ENCODE measurements at places on chromosomes 6 and 20.
A peak's percentile ranks its signal among the peaks of the same experiment; 100 is the strongest.

GRCh38 chr6:9420316-9421015 is 985.1 kb upstream of the SLC35B3 start:
- H3K27me3 ChIP-seq: no peaks in the 10 kb centered on the region
- H3K27ac ChIP-seq: no peak overlapping the region
- H3K4me3 ChIP-seq: no peak overlapping the region

DNA sequence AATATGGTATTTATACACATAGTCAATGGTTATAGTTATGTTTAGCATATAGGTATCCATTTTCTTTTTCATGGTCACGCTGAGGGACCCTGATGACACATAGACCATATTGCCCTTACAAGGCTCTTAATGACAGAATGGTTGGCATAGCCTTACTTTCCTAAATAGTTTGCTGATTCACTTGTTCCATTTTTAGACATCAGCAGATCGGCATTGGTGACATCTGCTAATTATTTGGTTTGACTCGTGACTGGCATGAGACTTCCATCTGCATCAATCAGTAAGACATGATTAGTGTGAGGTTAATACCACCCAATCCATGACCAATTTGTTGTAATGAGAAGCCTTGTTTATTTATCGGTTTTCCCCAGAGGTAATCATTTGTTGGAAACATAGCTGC is 309.7 kb downstream of the ALDH8A1 start:
- H3K4me1 ChIP-seq: peaks cover 20% of the 10 kb centered on the region
- H3K4me3 ChIP-seq: no peak overlapping the region
- no peaks in the 10 kb centered on the region for H3K27me3 ChIP-seq
- no peak for DNase-seq

DNA sequence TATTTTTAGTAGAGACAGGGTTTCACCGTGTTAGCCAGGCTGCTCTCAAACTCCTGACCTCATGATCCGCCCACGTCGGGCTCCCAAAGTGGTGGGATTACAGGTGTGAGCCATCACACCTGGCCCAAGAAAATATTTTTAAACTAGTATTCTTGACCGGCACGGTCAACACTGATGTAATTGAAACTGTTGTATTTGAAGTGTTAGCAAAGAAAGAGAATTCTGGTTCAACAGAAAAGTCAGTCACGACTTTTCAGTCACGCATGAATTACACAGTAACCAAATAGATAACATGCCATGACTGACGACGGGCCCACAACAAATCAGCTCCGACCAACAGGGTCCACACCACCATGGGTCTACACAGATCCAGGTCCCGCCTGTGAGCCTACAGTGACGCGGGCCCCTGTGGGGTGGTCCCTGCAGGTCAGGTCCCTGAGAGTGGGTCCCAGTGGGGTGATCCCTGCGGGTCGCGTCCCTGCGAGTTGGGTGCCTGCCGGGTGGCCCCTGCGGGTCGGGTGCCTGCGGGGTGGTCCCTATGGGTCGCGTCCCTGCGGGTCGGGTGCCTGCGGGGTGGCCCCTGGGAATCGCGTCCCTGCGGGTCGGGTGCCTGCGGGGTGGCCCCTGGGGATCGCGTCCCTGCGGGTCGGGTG is 1.0 kb downstream of the GMEB2 start:
- H3K4me1 ChIP-seq: peaks cover 47% of the 10 kb centered on the region
- H3K27ac ChIP-seq: peak overlapping the region; percentile 94
- peaks cover 24% of the 10 kb centered on the region for H3K36me3 ChIP-seq
- no peaks in the 10 kb centered on the region for H3K27me3 ChIP-seq
- no peak for DNase-seq

- no peaks in the 10 kb centered on the region for H3K4me1 ChIP-seq
- H3K27me3 ChIP-seq: peaks cover 6% of the 10 kb centered on the region
- H3K36me3 ChIP-seq: no peaks in the 10 kb centered on the region
- DNase-seq: no peak
These were observed 364.1 kb downstream of the ARHGAP18 start for GRCh38 chr6:129345890-129346289.

GRCh38 chr6:144725736-144726522 is 440.8 kb downstream of the UTRN start:
- H3K36me3 ChIP-seq: peaks cover 10% of the 10 kb centered on the region
- peak overlapping the region; percentile 81 for H3K4me3 ChIP-seq
- peak overlapping the region; percentile 81 for H3K27ac ChIP-seq
- H3K4me1 ChIP-seq: peaks cover 49% of the 10 kb centered on the region

DNA sequence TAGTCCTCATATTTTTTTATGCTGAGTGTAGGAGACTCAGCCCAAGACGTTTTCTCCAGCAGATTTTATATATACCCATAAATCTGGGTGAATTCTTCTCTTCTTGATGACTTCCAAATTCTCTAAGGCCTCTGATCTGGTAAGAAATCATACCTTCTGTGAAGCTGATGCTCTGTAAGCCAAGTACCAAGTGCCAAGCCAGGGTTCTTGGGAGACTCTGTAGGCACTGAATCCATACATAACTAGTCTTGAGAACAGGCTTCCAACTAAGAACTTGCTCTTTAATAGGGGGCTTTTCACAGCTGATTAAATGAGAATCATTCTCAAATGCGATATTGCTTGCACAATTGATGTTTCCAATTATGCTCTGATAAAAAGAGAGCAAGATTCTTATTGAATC is 87.6 kb downstream of the PRKN start:
- H3K27me3 ChIP-seq: no peaks in the 10 kb centered on the region
- H3K36me3 ChIP-seq: peaks cover 7% of the 10 kb centered on the region
- no peak overlapping the region for H3K4me3 ChIP-seq
- H3K4me1 ChIP-seq: no peaks in the 10 kb centered on the region

GRCh38 chr6:163367497-163368183 is 46.9 kb upstream of the QKI start:
- no peak for DNase-seq
- no peak overlapping the region for H3K27ac ChIP-seq
- H3K4me3 ChIP-seq: no peak overlapping the region
- H3K36me3 ChIP-seq: no peaks in the 10 kb centered on the region
- peaks cover 2% of the 10 kb centered on the region for H3K27me3 ChIP-seq
- H3K4me1 ChIP-seq: peaks cover 8% of the 10 kb centered on the region

DNA sequence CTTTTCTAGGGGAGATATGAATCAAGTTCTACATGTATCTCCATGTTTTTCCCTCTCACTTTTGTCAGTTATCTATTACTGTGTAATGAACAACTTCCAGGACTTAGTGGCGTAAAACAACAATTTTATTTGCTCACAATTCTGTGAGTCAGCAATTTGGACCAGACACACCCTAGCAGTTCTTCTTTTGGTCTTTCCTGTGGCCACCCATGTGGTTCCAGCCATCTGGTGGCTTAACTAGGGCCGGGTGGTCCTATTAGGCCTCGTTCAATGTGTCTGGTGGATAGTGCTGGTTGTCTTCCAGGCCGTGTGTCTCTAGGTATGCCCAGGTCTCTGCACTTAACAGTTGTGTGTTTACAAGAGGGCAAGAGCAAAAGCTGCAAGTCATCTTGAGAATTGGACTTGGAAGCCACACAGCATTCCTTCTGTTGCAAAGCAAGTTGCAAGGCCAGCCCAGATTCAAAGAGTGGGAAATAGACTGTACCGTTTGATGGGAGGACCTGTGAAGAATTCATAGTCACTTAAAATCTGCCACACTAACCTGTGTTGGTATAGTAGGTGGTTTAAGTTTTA is 20.8 kb upstream of the SLC35D3 start:
- no peak overlapping the region for H3K4me3 ChIP-seq
- H3K27ac ChIP-seq: no peak overlapping the region
- no peaks in the 10 kb centered on the region for H3K27me3 ChIP-seq
- H3K36me3 ChIP-seq: peaks cover 48% of the 10 kb centered on the region

GRCh38 chr20:14861028-14861699 is 523.8 kb upstream of the FLRT3 start:
- no peaks in the 10 kb centered on the region for H3K4me1 ChIP-seq
- H3K4me3 ChIP-seq: no peak overlapping the region
- H3K27ac ChIP-seq: no peak overlapping the region
- DNase-seq: no peak

DNA sequence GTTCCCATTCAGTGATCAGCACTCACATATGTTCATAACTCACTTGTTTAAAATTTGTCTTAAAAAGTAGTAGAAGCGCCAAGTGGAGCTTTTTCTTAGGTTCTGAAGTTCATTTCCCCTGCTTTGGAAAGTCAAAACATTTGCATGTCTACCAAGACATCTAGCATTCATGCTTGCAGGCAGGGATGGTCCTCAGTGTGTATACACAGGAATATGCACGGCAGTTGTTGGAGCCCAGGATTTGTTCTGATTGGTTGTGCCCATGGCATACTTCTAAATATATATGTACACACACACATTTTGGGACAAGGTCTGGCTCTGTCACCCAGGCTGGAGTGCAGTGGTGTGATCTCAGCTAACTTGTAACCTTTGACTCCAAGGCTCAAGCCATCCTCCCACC is 2.4 kb upstream of the GPX6 start:
- H3K4me3 ChIP-seq: no peak overlapping the region
- peaks cover 41% of the 10 kb centered on the region for H3K27me3 ChIP-seq
- H3K27ac ChIP-seq: no peak overlapping the region
- no peak for DNase-seq
- no peaks in the 10 kb centered on the region for H3K36me3 ChIP-seq
- peaks cover 8% of the 10 kb centered on the region for H3K4me1 ChIP-seq

- no peak overlapping the region for H3K4me3 ChIP-seq
- H3K27me3 ChIP-seq: peaks cover 8% of the 10 kb centered on the region
- no peak overlapping the region for H3K27ac ChIP-seq
- no peak for DNase-seq
These were observed 8.6 kb upstream of the CARMIL1 start for GRCh38 chr6:25270559-25270958.

Measured in naive thymus-derived CD8-positive, alpha-beta T cell (primary cell).